WTC11 (cell line): ENCODE measurements at places on chromosomes 11 and 22. TPM values are rescaled to one million over a fixed set of nuclear protein-coding genes. Genes with fewer than 3 reads are reported as not detected.

Gene SYT13
- total RNA-seq: 10.8 to 15.1 TPM (median 12.0 TPM) in 3 replicates

Gene MPZL3
- 1.6 to 2.1 TPM (median 2.0 TPM) in 3 replicates for total RNA-seq

Gene RTN4RL2
- 13.8 to 15.5 TPM (median 14.3 TPM) in 3 replicates for total RNA-seq

Gene SCN3B
- 0.37 to 0.79 TPM (median 0.71 TPM) in 3 replicates for total RNA-seq

Gene OR56A1
- 0.14 to 0.35 TPM (median 0.14 TPM) in 3 replicates for total RNA-seq

Gene SOX10
- 2.7 to 3.6 TPM (median 3.0 TPM) in 3 replicates for total RNA-seq

Gene TSPO
- 21.9 to 28.6 TPM (median 23.8 TPM) in 3 replicates for total RNA-seq

GRCh38 chr11:124080327-124081001 lies 34.8 kb upstream of the VWA5A start:
- H3K27me3 ChIP-seq: no peaks in the 10 kb centered on the region
- peaks cover 4% of the 10 kb centered on the region; the same call in 1 of the 2 replicates for H3K4me1 ChIP-seq
- no peak for DNase-seq
- no peaks in the 10 kb centered on the region for H3K36me3 ChIP-seq
- no peak overlapping the region for H3K4me3 ChIP-seq

GRCh38 chr11:70281156-70281609 lies 10.7 kb downstream of the PPFIA1 start:
- DNase-seq: no peak
- no peaks in the 10 kb centered on the region for H3K27me3 ChIP-seq
- H3K4me3 ChIP-seq: no peak overlapping the region
- peaks cover 8% of the 10 kb centered on the region for H3K4me1 ChIP-seq

- H3K4me1 ChIP-seq: no peaks in the 10 kb centered on the region; the same call in 1 of the 2 replicates
- DNase-seq: peak; percentile 65
- H3K27ac ChIP-seq: no peak overlapping the region
- peak overlapping the region; percentile 89 for H3K4me3 ChIP-seq
- peaks cover 39% of the 10 kb centered on the region for H3K27me3 ChIP-seq
- H3K36me3 ChIP-seq: no peaks in the 10 kb centered on the region
Measured at GRCh38 chr11:33829430-33830141, 55.3 kb upstream of the FBXO3 start.

- no peak for DNase-seq
- no peaks in the 10 kb centered on the region for H3K4me1 ChIP-seq
- H3K4me3 ChIP-seq: no peak overlapping the region
- H3K27me3 ChIP-seq: no peaks in the 10 kb centered on the region
- H3K27ac ChIP-seq: no peak overlapping the region
Measured at GRCh38 chr22:19467912-19468311, 11.1 kb downstream of the UFD1 start.

DNA sequence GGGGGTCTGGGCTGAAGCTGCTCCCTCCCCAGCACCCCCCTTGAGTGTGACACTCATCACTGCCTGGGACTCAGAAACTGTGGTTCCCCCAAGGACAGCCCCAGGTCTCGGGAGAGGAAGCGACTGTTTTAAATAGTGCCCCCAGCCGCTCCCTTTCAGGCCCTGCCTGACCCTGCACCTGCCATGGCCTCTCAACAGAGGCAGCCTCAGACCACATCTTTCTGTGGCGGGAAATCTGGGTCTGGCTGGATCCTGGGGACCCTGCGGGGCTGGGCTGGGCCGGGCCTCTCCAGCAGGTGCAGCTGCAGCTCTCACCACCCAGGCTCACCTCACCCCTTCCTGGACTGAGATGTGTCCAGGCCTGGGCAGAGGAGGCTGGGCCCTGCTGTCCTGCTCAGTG lies 3.7 kb upstream of the IGLL1 start:
- no peak overlapping the region for H3K4me3 ChIP-seq
- no peaks in the 10 kb centered on the region for H3K4me1 ChIP-seq
- no peak for DNase-seq
- no peak overlapping the region for H3K27ac ChIP-seq
- peaks cover 3% of the 10 kb centered on the region; the same call in 1 of the 2 replicates for H3K27me3 ChIP-seq
- no peaks in the 10 kb centered on the region for H3K36me3 ChIP-seq

GRCh38 chr11:122724520-122724919 lies 69.0 kb downstream of the UBASH3B start:
- H3K27ac ChIP-seq: peak overlapping the region; percentile 8; the same call in 1 of the 2 replicates
- peaks cover 35% of the 10 kb centered on the region for H3K4me1 ChIP-seq

DNA sequence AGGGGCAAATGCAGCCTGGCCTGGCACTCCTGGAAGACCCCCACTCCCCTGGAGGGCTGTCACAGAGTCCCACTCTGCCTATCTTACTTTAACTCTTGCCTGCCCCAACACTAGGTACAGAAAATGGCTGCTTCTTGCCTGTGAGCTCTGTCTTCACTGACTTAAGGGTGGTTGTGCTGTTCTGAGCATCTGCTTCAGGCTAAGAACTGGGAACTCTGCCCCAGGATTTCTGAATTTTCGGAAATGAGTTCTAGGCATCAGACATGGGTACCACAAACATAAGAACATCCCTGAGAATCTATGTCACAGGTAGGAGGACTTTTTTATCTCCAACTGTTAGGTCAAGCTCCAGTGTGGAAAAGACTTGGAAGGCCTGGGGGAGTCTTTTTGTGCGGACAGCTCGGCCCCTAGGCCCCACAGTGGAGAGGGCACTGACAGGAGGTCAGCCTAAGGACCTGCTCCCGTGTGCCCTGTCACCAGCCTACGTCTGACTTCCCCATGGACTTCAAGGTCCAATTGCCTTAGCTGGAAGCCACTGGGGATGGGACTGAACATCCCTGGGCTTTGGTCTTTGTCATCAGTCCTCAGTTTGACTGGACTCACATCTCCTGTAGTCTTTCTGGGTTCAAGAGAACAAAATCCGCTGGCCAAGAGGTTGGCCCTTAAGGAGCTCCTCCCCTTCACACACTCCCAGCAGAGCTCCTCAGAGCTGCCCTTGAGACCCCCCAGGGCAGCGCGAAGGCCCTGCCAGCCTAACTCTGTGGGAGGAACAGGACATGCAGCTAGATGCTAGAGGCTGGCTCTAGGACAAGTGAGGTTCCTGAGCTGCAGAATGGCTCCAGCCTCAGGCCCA lies 31.9 kb downstream of the PPP2R1B start:
- H3K27me3 ChIP-seq: no peaks in the 10 kb centered on the region
- no peak for DNase-seq
- peaks cover 3% of the 10 kb centered on the region for H3K36me3 ChIP-seq
- H3K4me3 ChIP-seq: no peak overlapping the region
- H3K27ac ChIP-seq: peak overlapping the region; percentile 79
- H3K4me1 ChIP-seq: peaks cover 2% of the 10 kb centered on the region; the same call in 1 of the 2 replicates

GRCh38 chr11:45354976-45355705 lies 69.0 kb upstream of the SYT13 start:
- peak overlapping the region; percentile 59 for H3K27ac ChIP-seq
- peak overlapping the region; percentile 71 for H3K4me3 ChIP-seq
- no peaks in the 10 kb centered on the region for H3K36me3 ChIP-seq
- peak; percentile 86 for DNase-seq
- H3K4me1 ChIP-seq: peaks cover 46% of the 10 kb centered on the region
- peaks cover 9% of the 10 kb centered on the region; the same call in 1 of the 2 replicates for H3K27me3 ChIP-seq

GRCh38 chr11:123268156-123268555 lies 73.1 kb upstream of the CLMP start:
- no peaks in the 10 kb centered on the region; the same call in 1 of the 2 replicates for H3K4me1 ChIP-seq
- no peak for DNase-seq
- H3K27me3 ChIP-seq: no peaks in the 10 kb centered on the region; the same call in 1 of the 2 replicates
- no peak overlapping the region for H3K4me3 ChIP-seq

DNA sequence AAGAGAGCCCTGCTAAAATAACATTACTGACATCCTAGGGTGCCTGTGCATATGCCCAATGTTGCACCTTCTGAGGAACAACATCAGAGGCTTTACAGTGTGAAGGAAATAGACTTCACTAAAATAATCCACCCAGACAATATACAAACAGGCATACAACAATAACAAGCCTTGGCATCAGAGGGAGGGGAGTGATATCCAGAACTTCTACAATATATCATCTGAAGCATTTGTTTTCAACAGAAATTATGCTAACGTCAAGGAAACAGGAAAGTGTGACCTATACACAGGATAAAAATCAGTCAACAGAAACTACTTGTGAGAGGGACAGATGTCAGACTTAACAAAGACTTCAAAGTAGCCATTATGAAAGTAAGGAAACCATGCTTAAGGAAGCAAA lies 81.3 kb downstream of the CTNND1 start:
- H3K4me3 ChIP-seq: no peak overlapping the region
- no peak overlapping the region for H3K27ac ChIP-seq
- H3K4me1 ChIP-seq: 0 out of 2 replicates have a peak, but pooled peaks cover 2% of the 10 kb centered on the region
- peaks cover 3% of the 10 kb centered on the region for H3K27me3 ChIP-seq
- 0 out of 2 replicates have a peak, but pooled peaks cover 3% of the 10 kb centered on the region for H3K36me3 ChIP-seq

DNA sequence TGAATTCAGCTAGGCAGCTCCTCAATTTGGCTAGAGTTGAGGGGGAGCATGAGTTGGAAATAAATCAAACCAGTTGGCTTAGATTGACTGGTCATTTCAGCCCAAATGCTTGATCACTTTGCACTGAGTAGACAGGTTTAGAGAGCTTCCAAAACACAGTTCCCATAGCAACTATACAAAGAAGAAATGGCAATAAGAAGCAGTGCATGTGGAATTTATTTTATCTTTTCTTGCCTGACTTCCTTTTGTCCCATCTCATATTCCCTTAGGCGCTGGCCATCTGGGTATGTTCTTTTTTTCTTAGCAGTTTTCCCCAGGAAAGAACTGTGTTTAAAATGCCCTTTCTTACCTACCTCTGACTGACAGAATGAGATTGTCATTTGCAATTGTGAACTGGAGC lies 38.7 kb upstream of the C11orf87 start:
- H3K27ac ChIP-seq: no peak overlapping the region
- H3K4me3 ChIP-seq: no peak overlapping the region
- H3K36me3 ChIP-seq: no peaks in the 10 kb centered on the region
- no peaks in the 10 kb centered on the region for H3K27me3 ChIP-seq

GRCh38 chr11:111099028-111099713 lies 146.4 kb upstream of the POU2AF2 start:
- no peak overlapping the region for H3K27ac ChIP-seq
- no peak overlapping the region for H3K4me3 ChIP-seq
- H3K4me1 ChIP-seq: peaks cover 10% of the 10 kb centered on the region
- H3K27me3 ChIP-seq: no peaks in the 10 kb centered on the region; the same call in 1 of the 2 replicates
- DNase-seq: no peak
- H3K36me3 ChIP-seq: no peaks in the 10 kb centered on the region

DNA sequence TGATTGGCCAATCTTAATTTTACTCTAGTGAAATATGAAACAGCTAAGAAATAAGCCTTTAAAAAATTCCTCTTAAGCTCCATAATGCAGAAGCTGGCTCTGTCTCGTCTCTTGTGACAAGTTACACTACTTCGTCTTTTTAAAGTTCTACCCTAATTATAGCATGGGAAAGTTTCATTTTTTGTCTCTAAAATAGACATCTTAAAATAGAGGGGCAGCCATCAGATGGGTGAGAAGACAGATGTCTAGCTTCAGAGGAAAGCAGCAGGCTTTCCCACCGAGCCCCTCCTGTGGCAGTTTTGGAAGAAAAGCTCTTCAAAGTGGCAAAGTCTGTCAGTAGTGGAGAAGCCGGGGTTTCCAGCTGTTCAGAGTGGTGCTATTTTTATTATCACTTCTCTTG lies 39.5 kb downstream of the XRRA1 start:
- H3K36me3 ChIP-seq: no peaks in the 10 kb centered on the region; the same call in 1 of the 2 replicates
- DNase-seq: no peak
- no peak overlapping the region for H3K27ac ChIP-seq
- no peaks in the 10 kb centered on the region for H3K4me1 ChIP-seq
- no peaks in the 10 kb centered on the region for H3K27me3 ChIP-seq

DNA sequence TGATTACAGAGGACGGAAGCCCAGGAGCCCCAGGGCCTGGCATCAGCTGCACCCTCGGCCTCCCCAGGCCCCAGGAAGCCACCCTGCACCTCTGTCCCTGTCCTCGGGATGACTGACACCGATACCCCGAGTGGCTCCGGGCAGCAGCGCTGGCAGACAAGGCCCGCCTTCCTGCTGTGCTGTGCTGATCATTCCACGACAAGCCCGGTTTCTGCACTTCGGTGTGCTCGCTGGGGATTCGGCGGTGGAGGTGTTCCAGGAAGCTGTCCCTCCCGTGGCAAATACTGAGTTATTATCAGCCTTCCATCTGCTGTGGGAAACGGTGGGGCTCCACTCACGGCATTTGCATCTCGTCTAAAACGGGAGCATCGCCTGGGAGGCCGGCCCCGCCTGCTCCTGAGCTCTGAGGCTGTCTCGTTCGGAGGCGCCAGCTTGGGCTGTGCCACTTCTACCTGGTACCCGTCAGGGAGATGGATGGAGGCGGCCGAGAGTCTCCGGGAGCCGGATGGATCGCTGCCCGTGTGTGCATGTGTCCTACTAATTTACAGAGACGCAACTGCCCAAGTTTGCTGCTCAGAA lies 506.1 kb downstream of the BRD1 start:
- no peak for DNase-seq
- no peaks in the 10 kb centered on the region for H3K36me3 ChIP-seq
- H3K4me1 ChIP-seq: no peaks in the 10 kb centered on the region
- no peak overlapping the region for H3K4me3 ChIP-seq

GRCh38 chr11:121053244-121053643 lies 29.3 kb downstream of the TBCEL start:
- peaks cover 13% of the 10 kb centered on the region for H3K36me3 ChIP-seq
- no peak for DNase-seq
- H3K27ac ChIP-seq: no peak overlapping the region
- H3K4me3 ChIP-seq: no peak overlapping the region

- no peaks in the 10 kb centered on the region for H3K4me1 ChIP-seq
- H3K4me3 ChIP-seq: no peak overlapping the region
- peaks cover 5% of the 10 kb centered on the region; the same call in 1 of the 2 replicates for H3K36me3 ChIP-seq
- peaks cover 6% of the 10 kb centered on the region for H3K27me3 ChIP-seq
Measured at GRCh38 chr11:531919-532526, 3.4 kb downstream of the HRAS start.

DNA sequence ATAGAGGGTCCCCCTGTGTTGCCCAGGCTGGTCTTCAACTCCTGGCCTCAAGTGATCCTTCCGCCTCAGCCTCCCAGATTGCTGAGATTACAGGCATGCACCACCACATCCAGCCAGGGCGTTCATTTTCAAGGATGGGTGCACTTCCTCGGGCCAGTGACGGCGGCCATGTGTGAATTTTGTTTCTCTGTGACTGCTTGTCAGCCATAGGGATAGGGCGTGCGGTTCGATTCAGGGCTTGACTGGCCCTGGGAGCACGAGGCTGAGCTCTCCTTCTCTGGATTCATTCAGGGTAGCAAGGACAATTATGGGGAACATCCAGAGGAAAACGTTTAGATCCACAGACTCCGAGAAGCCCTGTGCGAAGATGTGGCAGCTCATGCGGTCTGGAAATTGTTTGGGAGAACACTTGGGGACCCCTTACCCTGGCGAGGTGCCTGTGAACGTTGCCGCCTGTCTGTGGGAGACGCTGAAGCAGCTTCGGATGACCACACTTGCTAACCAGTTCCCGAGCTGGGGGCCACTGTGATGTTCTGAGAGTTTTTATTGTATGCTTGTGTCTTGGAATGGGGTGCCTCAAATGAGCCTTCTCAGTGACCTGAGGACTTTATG lies 2.9 kb downstream of the PTDSS2 start:
- peaks cover 45% of the 10 kb centered on the region for H3K4me1 ChIP-seq
- H3K27ac ChIP-seq: no peak overlapping the region
- peaks cover 19% of the 10 kb centered on the region; the same call in 1 of the 2 replicates for H3K36me3 ChIP-seq
- no peak for DNase-seq
- H3K27me3 ChIP-seq: no peaks in the 10 kb centered on the region
- H3K4me3 ChIP-seq: peak overlapping the region; percentile 31

GRCh38 chr11:34567733-34568132 lies 53.2 kb upstream of the EHF start:
- no peak overlapping the region for H3K4me3 ChIP-seq
- no peak overlapping the region for H3K27ac ChIP-seq
- no peaks in the 10 kb centered on the region for H3K27me3 ChIP-seq
- DNase-seq: no peak
- H3K4me1 ChIP-seq: peaks cover 12% of the 10 kb centered on the region

GRCh38 chr11:61907871-61908729 lies 9.3 kb downstream of the RAB3IL1 start:
- H3K27ac ChIP-seq: no peak overlapping the region
- H3K4me3 ChIP-seq: no peak overlapping the region
- H3K27me3 ChIP-seq: no peaks in the 10 kb centered on the region; the same call in 1 of the 2 replicates
- no peaks in the 10 kb centered on the region for H3K36me3 ChIP-seq
